Suprapubic skin (tissue), 4 donors: ENCODE measurements at places on chromosomes 4 and X. TPM values are rescaled to one million over a fixed set of nuclear protein-coding genes. Genes with fewer than 3 reads are reported as not detected.

Gene BMP3
- 1.7 TPM for total RNA-seq

Gene RS1
- total RNA-seq, result not detected

Gene UCP1
- total RNA-seq, result not detected

Gene GNRHR
- total RNA-seq, result not detected

Gene RTL5
- 2.4 TPM for total RNA-seq

Gene RELL1
- total RNA-seq, result 88.2 TPM

GRCh38 chr4:35649778-35650177, 594.5 kb downstream of the ARAP2 start:
- DNase-seq, result no peak

DNA sequence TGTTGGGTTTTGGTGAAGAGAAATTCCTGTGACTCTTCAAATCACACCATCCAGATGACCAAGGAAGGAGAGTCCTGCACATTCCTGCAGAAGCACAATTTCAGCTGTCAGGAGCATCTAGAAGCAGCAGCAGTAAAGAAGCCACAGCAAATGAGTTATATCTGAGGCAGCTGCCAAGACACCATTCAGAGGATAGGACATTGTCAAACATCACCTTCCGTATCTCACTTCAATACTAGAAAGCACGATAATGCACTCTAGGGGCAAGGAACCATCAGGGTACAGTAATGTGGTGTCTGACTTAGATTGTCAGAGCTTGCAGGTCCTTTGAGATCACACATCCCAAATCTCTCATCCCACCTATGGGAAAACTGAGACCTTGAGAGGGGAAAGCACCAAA, 134.5 kb downstream of the COL4A6 start:
- DNase-seq, result no peak

GRCh38 chrX:54494166-54494988, 1.7 kb downstream of the FGD1 start:
- no peak for DNase-seq

DNA sequence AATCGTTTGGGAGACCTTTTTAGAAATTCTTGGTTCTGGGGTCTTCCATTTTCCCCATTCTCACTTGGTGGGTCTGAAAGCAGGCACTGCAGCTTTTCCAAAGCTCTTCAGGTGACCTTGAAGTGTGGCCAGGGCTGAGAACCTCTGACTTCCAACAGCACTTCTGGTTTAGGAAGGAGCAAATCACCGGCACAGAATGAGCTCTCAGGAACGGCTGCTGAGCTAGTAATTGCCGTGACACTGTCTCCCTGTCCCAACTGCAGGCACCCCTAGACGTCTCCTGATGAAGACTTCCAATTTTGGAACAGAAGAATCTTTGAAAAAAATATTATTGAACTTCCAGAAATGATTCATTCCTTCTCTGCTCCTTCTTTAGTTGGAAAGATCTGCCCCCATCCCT, 31.3 kb downstream of the CD38 start:
- DNase-seq, result no peak

- DNase-seq, result peak; percentile 76
These were observed 446 bp upstream of the UBE2A start for GRCh38 chrX:119573840-119574393.

- no peak for DNase-seq
These were observed 935.2 kb downstream of the DMD start for GRCh38 chrX:32276153-32276552.

- DNase-seq, result no peak
These were observed 314.2 kb upstream of the IGFBP7 start for GRCh38 chr4:57424232-57424897.

DNA sequence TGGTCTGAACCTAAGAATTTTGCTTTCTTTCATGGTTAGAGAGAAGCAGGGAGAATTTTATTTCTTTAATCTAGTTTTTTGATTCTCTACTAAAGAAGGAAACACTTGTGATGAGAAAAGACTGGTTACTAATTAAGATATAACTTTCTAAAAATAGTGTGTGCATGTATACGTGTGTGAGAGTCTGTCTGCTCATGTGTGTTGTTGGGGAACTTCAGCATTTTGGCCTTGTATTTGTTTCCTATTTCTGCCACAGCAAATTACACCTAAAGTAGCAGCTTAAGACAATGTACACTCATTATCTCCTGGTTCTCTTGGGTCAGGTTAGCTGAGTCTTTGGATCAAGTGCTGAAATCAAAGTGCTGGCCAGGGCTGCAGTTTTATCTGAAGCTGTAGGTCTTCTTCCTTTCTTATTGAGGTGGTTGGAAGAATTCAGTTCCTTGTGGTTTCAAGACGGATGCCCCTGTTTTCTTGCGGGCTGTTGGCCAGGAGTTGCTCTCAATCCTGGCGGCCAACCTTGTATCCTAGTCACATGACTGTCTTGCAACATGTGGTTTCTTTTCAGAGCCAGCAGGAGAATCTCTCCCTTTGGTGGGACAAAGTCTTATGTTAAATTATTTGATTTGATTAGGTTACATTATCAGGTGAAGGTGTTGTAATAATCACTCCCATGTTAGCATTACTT, 188.4 kb upstream of the CLNK start:
- no peak for DNase-seq

- DNase-seq, result no peak
These were observed 305.9 kb upstream of the HAND2 start for GRCh38 chr4:173835903-173836302.

GRCh38 chrX:116873671-116874070, 410.9 kb upstream of the CT83 start:
- DNase-seq, result no peak

- no peak for DNase-seq
These were observed 79.8 kb upstream of the PPARGC1A start for GRCh38 chr4:23969635-23970145.

DNA sequence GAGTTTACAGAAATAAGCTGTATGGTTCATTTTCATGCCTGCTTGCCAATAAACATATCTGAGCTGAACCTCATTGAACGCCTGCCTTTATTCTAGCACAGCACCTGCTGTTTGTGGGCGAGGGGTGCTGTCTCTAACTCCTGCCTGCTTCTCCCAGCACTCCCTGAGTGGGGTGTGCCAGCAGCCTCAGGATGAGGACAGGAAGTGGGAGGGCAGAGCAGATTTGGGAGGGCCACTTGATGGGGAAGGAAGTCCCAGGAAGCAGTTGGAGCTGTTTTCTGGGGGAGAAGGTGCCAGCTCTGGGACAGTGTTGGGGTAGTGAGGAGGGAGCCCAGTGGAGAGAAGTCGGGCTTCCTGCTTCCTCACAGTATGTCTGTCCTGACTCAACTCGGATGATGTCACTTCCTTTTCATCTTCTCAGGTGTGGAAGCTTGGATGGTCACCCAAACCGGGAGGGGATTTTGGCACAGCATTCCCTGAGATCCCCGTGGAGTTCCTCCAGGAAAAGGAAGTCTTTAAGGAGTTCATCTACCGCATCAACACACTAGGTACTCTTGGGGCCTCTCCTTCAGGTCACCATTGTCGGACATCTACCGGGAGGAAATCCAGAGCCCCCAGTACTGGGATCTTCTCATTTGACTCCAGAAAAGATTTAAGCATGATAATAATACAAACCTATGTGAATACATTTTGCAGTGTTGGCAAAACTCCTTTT, 29.0 kb upstream of the MSANTD1 start:
- DNase-seq, result no peak

DNA sequence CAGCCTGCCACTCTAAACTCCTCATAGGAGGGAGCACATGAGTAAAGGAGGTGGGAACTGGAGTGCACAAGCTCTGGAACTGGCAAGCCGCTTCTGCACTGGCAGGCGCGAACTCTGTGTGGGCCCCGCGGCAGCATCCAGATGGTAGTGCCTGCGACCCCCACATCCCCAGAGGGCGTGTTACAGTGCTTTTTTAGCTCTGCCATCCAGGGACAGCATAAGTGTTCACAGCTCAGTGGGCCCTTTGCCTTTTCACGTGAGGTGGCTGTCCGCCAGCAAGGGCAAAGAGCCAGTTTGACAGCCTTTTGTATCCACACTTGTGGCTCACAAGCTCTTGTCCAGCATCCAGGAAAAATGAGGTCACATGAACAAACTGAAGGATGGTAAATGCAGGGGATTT, 581.6 kb upstream of the DIAPH2 start:
- DNase-seq, result no peak

DNA sequence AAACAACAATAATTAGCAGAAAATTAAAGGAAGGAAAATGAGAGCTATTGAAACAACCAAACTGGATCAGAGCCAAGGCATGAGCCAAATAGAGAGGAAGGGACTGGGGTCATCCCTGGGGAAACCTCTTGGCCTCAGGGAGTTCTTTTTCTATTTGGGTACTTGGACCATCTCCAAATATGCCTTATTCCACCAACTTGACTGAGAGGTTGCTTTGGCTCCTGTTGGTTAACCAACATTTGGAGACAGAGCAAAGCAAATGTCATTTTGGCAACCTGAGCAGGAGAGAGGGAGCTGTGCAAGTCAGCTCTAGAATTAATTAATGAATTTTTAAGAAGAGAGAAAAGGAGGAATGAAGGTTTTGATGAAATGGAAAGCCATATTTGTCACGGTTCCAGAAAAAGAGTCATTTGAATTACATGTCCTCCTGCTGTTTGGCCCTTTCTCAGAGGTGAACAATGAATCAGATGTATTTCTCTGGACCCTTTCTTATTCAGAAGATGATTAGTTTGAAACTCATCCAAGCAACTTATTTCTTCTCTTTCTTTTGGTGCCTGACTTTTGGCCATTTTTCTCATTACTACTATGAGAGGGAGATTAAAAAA, 119.1 kb downstream of the CNKSR2 start:
- DNase-seq, result no peak

DNA sequence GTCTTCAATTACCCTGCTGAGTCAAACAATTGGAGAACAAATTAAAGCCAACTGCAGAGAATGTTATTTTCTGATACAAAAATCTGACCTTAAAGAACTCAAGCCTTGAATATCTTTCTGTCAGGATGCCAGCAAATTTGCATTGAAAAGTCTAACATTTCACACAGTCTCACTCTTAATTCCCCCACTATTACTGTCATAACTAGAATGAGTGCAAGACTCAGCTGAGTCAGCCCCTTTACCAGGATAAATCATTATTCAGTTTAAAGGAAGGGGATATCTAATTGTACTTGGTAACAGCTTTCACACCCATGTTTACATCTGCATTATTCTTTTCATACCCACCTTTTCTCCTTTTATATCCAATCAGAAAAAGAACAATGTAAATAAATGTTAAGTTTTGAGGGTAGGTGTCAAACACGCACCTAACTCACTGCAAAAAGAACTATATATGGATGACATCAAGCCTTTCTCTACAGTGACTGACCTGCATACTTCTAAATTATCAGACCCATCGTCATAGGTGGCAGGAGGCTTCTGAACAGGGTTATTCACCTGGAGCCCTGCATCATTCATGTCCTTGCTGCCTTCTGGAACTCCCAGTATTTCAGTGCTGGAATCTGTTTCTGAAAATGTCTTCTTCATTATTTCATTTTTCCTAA, 117.4 kb downstream of the TMA16 start:
- no peak for DNase-seq

- DNase-seq, result peak; percentile 66
These were observed 1578.3 kb upstream of the TENM3 start for GRCh38 chr4:180664766-180665368.

DNA sequence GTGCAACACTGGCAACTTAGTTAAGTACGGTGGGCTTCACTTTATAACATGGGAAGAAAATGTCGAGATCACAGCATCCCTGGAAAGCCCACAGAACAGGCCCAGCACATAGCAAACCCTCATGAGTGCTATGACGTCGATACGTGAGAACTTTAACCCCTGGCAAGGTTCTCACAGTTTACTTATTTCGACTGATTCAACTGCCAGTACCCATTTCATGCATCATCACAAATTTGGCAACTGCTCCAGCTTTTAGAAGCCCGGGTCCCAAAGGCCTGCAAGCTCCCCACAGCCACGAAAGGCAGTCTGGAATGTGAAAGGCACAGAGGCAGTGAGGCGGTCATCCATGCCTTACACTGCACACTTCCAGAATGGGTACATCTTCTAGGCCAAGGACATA, 41.2 kb downstream of the RELL1 start:
- no peak for DNase-seq

DNA sequence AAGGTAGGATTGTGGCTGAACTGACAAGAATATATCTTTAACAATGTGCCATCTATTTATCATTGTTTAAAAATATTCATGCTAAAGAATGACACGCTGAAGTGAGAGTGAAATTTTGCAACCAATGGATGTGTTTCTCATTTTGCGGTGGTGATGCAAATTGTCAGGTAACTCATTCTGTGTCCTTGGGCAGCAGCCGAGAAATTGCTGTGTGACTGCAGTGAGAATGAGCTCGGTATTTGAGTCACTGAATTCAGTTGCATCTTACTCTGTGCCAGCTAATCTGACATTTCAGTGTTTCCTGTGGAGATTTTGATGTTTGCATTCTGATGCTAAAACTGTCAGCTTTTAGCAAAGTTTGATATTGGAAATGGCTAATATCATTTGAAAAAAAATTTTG, 28.1 kb downstream of the MCUB start:
- no peak for DNase-seq

DNA sequence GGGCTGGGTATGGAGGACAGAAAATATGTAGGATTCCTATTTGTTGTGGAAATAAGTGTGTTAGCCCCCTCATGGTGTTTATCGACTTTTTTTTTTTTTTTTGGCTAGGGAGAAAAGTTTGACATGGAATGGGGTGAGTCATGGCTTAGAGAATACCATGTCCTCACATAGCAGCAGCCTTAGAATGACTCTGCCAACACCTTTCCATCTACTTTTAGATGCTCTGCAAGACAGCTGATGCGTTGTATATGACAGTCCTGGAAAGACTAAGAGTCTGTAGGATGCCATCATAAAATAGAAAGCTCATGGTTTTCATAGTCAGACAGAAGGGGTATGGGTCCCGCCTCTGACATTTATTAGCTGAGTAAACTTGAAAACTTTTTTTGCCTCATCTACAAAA, 37.7 kb downstream of the MTTP start:
- DNase-seq, result no peak

DNA sequence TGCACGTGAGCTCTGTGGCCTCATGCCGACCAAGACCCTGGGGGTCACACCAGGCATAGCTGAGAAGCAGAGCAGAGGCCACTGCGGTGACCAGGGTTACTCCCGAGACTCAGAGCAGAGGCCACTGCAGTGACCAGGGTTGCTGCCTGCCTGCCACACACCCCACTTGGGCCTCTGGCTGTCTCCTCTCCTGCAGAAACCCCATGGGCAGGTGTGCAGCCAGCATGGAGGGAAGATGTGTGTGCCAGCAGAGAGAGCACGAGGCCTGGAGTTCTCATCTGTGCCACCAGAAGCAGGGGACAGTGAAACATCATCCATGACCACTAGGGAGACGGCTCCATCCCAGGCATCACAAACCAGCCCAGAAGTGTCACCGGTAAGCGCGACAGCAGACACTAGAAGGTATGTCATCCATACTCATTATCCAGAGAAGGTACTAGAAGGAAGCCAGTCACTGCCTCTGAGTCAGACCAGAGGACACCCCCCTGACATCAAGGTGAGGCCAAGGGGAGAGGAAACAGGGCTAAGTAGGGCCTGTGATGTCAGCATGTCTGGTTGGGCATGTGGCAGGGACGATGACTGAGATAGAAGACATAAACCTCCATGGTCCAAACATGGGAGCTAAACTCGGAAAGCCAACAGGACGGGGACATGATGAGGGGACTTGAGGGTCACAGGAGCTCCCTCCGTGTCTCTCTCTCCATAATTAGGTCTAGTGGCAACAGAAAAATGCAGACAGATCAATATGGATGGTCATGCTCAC, 24.2 kb upstream of the SPON2 start:
- DNase-seq, result no peak
